Inflammatory macrophage treated with lipopolysaccharide for 4 hours (primary cell): ENCODE measurements at places on chromosomes 4 and X.

- DNase-seq = no peak
These were observed 10.0 kb downstream of the MAB21L2 start for GRCh38 chr4:150591904-150592303.

DNA sequence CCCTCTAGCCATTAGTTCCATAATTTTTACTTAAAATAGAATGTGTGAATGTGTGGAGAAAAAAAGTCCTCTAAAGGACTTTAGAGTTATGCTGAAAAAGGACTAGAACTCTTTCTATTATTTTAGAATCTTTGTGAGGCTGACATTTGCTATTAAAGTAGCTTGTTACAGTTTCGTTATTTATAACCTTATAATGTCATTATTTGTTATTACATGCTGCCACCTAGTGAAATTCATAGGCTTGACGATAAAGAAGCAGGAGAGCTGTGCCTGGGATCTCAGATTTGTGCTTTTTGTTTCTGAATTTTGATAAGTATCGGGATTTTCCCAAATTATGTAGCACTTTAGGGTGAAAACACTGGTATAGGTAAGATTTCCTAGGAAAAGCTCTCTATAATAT is 38.5 kb upstream of the TAPT1 start:
- DNase-seq = peak; percentile 78

DNA sequence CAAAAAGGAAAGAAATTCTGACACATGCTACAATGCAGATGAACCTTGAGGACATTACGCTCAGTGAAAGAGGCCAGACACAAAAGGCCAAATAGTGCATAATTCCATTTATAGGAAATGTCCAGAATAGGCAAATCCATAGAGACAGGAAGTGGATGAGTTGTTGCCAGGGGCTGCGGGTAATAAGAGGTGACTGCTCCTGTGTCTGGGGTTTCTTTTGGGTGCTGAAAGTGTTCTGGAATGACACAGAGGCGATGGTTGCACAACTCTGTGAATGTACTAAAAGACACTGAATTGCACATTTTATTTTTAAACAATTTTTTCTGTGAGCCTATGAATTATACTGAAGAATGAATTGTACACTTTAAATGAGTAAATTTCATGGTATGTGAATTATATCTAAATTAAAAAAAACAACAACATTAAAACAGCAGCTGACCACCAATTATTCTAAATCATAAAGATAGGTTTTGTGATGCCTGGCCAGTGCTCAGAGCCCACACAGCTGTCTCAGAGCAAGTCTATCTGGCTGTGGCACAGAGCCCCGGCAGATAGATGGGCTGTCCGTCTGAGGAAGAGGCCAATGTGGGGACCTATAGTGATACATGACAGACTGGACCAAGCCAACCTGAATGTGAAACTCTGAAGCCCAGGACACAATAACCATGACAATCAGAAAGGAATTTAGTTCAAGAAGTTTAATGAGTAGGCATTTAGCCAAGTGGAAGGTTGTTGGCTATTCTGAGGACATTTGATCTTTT is 23.5 kb upstream of the IRAK1 start:
- DNase-seq = peak; percentile 79

- DNase-seq = peak; percentile 1
These were observed 672.2 kb downstream of the KCTD8 start for GRCh38 chr4:43776371-43776770.

DNA sequence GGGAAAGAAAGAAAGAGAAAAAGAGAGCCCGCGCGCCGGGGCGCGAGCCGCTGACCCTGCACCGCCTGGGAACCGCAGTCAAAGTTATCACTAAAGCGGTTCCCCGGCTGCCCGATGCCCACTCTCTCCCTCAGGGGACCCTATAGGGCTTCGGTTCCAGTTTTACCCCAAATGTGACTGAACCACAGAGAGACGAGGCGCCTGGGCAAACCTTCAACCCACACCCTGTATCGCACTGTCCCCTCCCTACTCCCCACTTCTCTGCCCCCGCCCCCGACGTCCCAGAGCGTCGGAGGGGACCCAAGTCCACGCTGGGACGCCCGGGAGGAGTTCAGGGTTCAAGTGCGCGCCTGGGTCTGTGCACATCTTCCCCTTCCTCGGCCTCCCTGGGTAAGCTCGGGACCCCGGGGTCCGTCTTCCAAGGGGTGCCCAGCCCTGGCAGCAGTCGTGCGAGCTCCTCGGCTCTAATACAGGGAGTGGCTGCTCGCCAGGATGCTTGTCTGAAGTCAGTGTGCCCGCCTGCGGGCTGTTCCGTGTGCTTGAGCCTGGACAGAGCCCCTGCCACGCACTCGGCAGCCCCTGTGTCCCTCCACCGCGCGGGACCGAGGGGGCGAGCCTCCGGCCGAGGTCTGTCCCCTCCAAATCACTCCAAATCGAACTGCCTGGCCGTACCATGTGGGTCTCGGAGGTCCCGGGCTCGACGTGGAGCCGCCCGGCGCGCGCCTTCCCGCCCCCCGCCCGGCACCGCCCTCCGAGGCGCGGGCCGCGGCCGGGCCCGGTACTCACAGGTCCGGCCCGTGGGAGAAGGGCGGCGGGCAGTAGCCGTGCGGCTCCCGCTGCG is 960 bp downstream of the TRPC3 start:
- no peak for DNase-seq

- DNase-seq = no peak
These were observed 443.4 kb downstream of the PDGFC start for GRCh38 chr4:156528216-156528615.

DNA sequence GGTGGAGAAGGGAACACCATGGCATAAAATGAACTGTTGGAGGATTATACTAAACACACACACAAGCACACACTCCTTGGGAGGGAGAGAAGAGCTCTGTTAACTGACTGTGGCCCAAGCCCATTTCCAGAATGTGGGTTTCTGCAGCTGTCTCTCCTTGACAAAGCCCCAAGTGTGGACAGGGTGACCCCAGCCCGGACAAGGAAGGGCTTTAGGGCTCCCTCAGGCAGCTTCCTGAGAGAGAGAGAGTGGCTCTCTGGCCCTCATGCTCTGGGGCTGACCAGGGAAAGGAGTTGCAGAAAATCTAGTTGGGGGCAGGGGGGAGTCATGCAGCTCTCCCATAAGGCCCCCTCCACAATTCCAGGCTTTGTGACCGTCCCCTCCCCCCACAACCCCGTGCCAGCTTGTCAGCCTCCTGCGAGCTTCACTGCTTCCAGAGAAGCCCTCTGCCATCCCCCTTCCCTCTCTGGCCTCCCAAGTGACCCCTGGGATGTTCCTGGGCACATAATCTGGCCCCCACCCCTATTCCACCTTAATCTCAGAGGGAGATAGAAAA is 590 bp downstream of the ARHGEF9 start:
- no peak for DNase-seq
